ENCODE measurements at places on chromosomes 16 and 17.

DNA sequence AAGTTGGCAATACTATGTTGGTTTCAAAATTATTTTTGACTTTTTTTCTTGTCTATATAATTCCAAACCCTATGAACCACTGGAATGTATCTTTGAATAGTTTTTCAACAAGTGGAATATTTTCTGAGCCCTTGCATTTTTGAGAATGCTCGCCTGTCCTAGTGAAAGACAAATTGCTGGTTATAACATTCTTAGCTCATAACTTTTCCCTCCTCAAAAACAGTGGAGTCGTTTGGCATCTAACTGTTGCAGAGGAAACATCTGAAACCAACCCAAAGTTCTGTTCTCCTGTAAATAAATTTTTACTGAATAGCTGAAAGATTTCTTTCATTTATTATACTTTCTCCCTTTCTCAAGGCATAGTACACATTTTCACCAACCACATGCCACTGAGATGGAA is 11.3 kb upstream of the COX10 start:
- no peak for DNase-seq

DNA sequence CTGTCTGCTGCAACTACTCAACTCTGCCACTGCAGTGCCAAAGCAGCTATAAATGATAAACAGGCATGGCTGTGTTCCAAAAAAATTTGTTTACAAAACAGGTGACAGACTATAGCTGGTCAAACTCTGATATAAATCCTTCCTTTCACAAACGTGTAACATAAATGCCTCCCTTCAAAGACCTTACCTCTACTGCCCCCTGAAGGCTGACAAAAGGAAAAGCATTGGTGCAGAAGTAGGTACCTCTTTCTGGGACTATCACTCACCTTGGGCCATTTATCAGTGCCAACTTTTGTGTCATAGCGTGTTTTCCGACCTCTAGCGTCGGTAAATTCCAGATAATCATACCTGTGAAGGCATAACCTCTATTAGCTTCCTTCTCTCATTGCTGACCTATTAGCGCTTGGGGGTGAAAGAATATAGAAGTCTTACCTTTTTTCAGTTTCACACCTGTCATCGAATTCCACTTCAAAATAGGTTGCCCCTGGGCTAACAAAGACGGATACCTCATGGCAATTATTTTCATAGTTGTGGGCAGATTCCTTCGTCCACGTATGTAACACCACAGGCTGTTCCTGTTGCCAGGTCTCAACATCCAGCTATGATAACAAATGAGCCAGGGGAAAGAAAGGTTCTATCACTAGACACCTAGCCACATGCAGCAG is 67.9 kb downstream of the ZZEF1 start:
- peak; percentile 75 for DNase-seq

DNA sequence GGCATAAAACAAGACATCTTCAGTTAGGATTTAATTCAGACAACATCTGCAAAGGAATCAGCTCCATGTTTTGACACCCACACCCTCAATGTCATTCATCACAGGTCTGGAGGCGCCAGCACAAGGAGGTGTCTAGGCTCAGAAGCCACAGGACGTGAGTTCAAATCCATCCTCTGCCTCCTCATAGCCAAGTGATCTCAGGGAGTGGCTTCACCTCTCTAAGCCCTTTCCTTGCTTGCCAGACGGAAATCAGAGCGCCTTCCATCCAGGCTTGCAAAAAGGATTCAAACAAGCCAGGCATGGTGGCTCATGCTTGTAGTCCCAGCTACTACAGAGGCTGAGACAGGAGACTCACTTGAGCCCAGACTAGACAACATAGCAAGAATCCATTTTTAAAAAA is 84.6 kb downstream of the GSG1L start:
- no peak for DNase-seq

GRCh38 chr17:78563189-78564145 is 13.7 kb downstream of the DNAH17 start:
- DNase-seq = no peak

DNA sequence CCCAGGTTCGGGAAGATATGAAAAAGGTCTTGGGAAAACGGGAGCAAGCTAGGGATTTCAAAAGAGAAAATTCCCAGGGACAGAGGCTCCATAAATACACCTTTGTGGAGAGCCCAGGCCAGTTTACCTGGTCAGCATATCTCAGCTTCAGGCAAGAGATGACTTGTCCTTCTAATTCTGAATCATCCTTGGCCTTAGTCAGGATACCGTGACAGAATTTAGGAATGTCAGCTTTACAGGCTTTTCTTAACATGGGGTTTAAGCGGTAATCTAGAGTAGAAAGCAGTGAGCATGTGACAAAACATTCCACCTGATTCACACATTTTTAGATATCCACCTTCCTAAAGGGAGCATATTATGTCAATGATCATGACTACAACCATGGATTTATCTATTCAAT is 41.1 kb upstream of the CLEC18B start:
- no peak for DNase-seq

GRCh38 chr16:85975451-85975981 is 76.6 kb downstream of the IRF8 start:
- DNase-seq = no peak

GRCh38 chr16:21172650-21173049 is 14.2 kb downstream of the LDAF1 start:
- DNase-seq = no peak

DNA sequence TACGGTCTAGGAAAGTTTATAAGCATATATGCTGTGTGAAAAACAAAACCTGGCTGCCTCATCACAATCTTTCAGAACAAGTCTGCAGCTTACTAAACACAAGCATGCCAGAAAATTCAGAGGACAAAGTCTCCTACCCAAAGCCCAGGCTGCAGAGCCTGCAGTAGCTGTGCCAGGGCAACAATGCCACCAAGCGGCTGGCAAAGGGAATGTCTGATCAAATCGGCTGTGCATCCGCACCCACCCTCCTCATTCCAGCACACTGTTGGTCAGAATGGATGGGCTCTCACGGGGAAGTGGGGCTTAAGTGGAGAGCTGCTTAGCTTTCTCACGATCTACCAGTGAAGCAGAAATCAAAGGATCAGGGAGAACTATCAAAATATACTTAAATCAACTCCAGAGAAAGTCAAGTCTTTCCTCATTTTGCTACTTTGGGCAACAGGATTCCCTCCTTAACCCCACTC is 73.5 kb downstream of the CYTH1 start:
- DNase-seq = peak; percentile 82

- DNase-seq = peak; percentile 94
These were observed 840 bp upstream of the CD300LB start for GRCh38 chr17:74532115-74532514.

DNA sequence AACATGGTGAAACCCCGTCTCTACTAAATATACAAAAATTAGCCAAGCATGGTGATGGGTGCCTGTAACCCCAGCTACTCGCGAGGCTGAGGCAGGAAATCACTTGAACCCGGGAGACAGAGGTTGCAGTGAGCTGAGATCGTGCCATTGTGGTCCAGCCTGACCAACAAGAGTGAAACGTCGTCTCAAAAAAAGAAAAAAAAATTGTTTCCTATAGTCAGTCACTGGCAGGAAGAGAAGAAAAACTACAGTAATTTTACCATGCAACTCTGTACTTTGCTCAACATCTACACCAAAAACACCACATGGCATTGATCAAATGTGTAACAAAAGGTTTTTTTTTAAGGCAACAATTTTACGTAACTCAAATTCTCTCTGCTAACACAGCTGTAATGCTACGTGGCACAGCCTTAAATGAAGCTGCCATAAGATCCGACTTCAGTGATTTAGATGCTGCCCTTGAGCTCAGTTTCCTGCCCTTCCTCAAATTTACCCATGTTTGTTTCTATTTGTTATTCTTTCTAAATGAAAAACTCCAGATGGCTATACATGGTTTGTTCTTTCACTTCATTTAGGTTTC is 40.2 kb downstream of the CNOT1 start:
- DNase-seq = no peak

- DNase-seq = no peak
These were observed at the start of gene SLC13A2 for GRCh38 chr17:28473542-28473941. TSS of gene SLC13A2 (plus strand) at chr17:28473644. CDS start at chr17:28473713, 69 bp downstream.

DNA sequence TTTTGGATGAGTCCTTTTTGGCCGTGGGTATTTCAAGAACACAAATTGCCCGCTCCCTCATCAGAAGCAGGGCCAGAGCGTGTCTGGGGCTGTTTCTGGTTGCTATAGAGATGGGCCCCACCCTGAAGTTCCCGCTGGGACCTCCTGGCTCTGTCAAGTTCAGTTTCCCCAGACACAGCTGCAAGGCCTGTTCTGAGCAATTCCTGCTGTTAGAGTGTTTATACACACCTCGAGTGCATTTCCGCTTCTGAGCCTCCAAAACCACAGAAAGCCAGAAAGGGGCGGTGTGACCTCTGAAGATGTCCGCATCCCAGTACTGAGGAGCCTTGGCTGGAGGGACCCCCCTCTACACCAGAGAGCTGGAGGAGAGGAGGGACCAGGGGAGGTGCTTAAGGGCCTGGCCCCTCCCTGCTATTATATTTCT is 9.3 kb upstream of the WBP2 start:
- DNase-seq = peak; percentile 72

DNA sequence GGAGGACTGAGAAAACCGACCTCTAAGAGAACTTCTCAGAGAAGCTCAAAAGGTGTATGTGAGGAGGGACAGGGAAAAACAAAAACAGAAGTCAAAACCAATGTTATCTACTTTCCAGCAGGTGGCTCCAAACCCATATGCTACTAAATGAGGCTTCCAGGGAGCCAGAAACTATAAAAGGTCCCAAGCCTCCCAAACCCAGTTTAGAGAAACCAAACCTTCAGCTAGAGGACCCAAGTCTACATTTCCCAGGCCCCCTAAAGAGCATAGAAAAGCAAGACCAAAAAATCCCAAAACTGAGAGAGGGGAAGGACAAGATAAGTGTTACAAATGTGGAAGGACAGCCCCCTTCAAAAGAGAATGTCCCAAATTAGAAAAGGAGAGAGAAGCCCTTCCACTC is 3.7 kb downstream of the HPR start:
- DNase-seq = peak; percentile 80

DNA sequence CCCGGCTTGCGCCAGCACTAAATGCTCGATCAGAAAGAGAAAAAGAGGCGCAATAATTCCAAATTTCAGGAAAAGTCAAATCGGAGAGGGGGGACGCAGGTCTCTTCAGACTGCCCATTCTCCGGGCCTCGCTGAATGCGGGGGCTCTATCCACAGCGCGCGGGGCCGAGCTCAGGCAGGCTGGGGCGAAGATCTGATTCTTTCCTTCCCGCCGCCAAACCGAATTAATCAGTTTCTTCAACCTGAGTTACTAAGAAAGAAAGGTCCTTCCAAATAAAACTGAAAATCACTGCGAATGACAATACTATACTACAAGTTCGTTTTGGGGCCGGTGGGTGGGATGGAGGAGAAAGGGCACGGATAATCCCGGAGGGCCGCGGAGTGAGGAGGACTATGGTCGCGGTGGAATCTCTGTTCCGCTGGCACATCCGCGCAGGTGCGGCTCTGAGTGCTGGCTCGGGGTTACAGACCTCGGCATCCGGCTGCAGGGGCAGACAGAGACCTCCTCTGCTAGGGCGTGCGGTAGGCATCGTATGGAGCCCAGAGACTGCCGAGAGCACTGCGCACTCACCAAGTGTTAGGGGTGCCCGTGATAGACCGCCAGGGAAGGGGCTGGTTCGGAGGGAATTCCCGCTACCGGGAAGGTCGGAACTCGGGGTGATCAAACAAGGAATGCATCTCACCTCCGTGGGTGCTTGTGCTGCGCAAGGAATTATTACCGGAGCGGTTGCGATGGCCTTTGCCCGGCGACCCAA is 4.0 kb upstream of the DLX4 start:
- no peak for DNase-seq
